CD4-positive, alpha-beta T cell (primary cell): ENCODE measurements at places on chromosomes 2 and 18.

DNA sequence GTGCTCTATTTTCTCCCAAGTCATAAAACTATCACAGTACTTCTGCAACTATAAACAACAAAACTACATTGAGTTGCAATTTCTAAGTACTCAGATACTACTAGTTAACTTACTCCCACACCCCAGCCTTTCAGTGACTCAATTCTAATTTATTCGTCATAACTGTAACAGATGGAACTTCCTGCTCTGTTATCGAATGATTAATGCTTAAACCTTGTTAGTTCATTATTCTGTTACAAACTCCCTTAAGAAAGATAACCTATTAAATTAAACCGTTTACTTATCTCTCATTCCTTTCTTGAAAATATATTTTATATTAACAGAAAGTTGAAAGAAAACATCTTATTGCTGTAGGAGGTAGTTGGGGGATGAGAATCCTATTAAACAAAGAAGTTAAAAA lies 17.0 kb downstream of the TNFAIP6 start:
- no peak for DNase-seq

GRCh38 chr2:117983040-117983439 lies 30.8 kb downstream of the CCDC93 start:
- DNase-seq = no peak

DNA sequence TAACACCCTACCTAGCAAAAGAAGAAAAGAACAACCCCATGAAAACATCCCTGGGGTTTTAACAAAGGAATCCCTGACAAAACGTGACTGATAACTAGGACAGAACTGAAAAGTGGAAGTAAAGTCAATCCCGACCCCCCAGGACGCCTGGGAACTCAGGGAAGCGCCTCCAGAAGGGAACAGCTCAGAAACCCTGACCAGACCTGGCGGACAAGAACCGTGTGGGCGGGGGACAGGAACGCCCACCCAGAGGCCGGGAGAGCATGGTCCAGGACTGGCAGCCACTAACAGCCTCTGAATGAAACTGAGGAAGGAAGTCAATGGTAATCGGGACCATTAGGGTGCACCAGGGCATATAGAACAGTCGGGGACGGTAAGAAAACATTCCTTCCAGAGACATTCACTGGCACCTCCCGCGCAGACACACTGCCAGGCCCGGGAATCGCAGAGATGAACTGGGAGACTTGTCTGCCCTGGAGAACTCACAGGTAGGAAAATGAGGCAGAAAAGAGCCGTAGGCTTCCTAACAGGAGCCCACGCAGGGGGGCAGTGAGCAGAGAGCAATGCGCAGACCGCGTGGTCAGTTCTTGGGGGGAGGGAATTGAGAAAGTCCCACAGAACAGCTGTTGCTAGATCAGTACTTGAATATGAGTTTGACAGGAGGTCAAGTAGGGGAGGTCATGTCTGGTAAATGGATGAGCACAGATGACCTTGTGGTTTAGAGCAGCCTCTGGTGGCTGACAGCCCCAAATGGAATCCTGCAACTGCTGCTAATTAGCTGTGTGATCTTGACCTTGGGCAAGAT lies 1.3 kb upstream of the TBC1D8 start:
- DNase-seq = no peak

- DNase-seq = no peak
Measured at GRCh38 chr18:41660654-41661053, 294.4 kb upstream of the PIK3C3 start.

GRCh38 chr2:132752421-132753206 lies 82.6 kb upstream of the LYPD1 start:
- DNase-seq = no peak

DNA sequence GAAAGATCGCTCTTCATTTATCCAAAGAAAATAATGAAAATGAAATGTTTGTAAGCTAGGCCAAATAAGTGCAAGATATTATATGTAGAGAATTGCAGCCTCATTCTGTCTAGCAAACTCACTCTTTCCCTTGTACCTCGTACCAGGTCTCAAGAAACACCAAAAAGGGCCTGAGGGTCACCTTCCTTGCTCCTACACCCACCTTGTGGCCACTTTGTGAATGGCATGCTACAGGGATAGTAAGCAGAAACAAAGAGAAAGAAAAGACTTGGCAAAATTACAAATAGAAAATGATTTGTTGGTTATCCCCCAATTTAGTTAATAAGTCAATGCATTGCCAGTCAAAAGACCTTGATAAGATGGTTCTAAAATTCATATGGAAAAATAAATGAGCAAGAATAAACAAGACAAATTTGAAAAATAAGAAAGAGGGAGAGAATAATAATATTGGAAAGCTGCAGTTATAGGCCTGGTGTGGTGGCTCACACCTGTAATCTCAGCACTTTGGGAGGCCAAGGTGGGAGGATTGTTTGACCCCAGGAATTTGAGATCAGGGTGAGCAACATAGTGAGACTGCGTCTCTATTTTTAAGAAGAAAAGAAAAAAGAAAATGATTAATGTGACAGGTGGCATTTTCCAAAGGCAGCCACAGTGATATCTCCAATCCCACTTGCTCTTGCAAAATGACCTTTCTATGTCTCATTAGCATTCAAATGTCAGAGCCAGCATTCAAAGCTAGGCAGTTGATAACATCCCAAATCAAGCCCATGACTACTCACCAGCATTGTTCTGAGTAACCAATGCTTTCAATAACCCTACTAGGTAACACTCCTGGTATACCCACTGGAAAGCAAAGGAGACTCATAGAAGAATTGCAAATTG lies 38.8 kb upstream of the BMP10 start:
- peak; percentile 44 for DNase-seq

GRCh38 chr2:152620208-152620607 lies 97.1 kb downstream of the PRPF40A start:
- DNase-seq = no peak

DNA sequence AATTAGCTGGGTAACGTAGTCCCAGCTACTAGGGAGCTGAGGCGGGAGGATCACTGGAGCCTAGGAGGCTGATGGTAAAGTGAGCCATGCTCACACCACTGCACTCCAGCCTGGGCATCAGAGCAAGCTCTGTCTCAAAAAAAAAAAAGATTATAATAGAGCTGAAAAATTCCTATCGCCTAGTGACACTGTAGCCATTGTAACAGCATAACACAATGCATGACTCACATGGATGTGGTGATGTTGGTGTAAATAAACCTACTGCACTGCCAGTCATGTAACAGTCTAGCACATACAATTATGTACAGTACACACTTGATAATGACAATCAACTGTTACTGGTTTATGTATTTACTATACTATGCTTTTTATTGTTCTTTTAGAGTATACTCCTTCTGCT lies 39.6 kb downstream of the MGAT4A start:
- no peak for DNase-seq

DNA sequence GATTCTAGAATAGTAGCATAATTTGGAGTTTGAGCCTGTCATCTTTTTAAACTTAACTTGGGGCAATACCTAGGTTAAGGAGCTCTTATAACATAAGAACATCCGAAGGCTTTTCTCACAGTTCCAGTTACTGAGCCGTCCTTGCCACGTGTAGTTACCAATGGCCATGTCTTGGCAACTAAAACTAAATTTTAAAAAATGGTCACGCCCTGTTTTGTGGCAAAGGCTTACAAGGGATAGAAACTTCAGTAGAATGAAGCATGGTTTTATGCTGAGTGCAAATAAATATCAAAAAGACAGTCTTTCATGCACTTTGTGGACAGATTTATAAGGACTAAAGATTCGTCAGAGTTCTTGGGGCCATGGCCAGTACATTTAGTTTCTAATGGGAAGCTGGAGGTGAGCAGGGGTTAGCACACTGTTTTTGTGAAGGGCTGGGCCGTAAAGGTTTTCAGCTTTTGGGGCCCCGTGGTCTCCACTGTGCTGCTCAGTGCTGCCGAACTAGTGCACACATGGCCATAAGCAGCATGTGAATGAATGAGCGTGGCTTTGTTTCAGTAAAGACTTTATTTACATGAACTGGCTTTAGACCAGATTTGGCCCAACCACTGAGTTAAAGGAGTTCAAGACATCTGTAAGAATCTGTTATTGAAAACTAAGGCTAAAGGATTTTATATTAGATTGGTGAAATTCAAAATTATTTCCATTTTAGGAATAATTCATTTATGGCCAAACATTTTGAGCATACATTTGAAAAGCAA lies 41.1 kb downstream of the GRHL1 start:
- no peak for DNase-seq

- no peak for DNase-seq
Measured at GRCh38 chr18:79637921-79638909, 41.4 kb upstream of the CTDP1 start.

GRCh38 chr2:60806988-60807681 lies 51.1 kb downstream of the PAPOLG start:
- no peak for DNase-seq

GRCh38 chr18:9568186-9568585 lies 46.2 kb downstream of the PPP4R1 start:
- no peak for DNase-seq

- DNase-seq = no peak
Measured at GRCh38 chr2:181106789-181107627, 126.6 kb downstream of the UBE2E3 start.

DNA sequence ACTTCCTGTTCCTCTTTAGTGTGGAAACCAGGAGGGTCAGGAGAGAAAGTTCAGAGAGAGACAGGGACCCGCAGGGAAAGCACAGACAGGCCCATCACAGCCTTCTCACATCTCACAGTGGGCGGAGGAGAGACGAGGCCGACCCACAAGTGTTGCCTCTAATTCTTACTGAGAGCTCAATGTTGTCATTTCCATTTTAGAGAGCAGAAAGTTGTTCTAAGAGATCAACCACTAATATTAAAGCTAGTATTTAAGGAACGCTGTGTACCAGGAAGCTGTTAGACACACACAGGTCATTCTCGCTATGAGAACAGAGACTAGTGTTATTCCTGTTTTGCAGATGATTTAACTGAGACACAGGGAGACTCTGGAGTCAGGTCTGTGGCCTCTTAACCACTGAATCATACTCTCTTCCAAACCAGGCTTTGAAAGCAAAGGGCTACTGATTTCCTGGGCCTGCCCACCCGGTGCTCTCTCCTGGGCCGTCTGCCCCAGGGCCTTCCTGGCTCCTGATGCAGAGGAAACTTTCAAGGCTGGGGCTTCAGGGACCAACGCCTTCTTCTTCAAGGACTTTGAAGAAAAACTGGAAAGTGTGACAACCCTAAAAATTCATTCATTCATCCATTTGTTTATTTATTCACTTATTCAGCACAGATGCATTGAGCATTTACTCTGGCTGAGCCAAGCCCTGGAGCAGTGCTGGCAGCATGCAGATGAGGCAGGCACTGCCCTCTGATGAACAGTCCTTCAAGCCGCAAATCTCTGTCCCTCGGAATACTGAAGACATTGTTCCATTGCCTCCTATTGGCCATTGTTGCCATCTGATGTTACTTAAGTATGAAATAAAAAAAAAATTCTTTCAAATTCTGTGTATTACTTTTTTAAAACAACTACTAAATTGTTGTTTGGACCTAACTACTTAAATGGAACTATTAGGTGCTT lies 37.2 kb upstream of the BIN1 start:
- DNase-seq = no peak

DNA sequence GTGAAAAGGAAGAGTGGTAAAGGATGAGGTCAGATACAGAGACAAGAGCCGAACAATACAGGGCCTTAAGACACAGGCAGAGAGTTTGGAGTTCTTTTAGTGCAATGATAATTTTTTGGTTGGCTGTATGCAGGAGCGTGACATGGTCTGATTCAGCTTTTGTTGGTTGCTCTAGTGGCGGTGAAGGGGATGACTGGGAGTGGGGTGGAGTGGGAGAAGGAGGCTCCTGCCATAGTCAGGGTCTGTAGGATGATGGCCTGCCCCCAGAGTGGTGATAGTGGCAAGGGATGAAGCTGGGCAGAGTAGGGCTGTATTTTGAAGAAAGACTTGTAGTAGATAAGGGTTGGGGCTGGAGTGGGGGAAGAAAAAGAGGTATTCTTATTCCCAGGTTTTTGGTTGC lies 306.6 kb upstream of the VWC2L start:
- DNase-seq = no peak

DNA sequence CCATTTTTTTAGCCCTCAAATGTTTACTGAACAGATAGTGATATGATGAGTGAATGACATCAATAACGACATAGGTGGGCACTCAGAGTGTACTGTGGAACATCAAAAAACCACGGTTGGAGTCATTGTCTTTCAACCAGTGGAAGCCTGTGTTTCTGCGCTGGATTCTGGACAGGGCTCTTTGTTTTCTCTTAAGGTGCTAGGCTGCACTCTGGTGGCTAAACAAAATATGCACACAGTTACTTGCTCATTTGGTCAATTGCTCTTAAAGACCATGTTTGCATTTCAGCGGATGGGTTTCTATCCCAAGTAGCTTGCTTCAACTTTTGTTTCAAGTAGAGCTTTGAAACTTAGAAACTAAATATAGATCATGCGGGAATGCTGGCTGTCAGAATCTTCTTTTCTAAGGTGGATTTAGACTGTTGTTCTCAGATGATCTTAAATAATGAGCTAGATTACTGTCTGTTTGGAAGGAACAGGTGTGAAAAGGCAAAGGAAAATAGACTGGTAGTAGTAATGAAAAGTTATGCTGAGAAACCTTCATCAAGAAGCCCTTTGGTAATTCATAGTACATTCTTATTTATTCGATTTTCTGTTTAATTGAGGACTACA lies 48.5 kb upstream of the LYPD6B start:
- peak; percentile 16 for DNase-seq

- no peak for DNase-seq
Measured at GRCh38 chr2:21740484-21740883, 616.7 kb downstream of the TDRD15 start.

DNA sequence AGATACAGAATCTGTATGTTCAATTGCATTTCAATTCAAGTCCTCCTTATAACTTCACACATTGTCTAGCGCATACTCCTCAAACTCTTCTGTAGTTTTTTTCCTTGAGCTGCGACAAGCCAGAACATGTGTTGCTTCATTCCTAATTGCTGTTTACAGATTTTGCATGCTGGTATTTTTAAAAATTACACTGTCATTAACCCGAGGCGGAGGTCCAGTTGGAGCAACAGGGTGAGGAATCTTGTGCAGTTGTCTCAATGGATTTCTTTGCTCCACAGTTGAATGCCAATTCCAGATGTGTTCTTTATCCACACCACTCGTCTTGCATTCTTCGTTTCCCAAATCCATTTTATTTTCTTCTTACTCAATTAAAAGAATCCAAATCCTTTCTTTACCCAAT lies 16.4 kb upstream of the SERPINB13 start:
- DNase-seq = no peak

GRCh38 chr2:18527326-18527725 lies 33.1 kb downstream of the RDH14 start:
- no peak for DNase-seq

- no peak for DNase-seq
Measured at GRCh38 chr2:230642966-230643365, 69.7 kb upstream of the CAB39 start.

- DNase-seq = no peak
Measured at GRCh38 chr2:9812945-9813311, 30.3 kb upstream of the TAF1B start.

GRCh38 chr2:138335036-138335435 lies 166.5 kb upstream of the SPOPL start:
- DNase-seq = no peak

- no peak for DNase-seq
Measured at GRCh38 chr2:230564805-230565779, 147.6 kb upstream of the CAB39 start.

DNA sequence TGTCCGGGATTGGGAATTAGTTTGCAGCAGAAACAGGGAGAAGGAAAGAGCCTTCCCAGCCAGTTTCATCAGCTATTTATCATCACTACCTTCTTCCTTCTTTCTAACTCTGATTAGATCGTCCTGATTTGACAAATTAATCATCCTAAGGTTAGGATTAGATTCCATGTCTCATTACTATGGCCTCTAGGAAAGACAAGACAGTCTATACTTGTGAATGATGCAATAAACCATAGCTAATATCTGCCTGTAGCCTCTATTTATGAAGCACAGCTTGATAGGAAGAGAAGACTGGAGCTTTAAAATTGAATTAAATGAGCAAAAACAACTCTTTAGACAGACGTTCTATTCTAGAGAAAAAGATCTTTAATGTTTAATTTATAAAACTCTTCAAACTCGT lies 25.2 kb upstream of the FRZB start:
- DNase-seq = no peak
